ENCODE measurements at places on chromosomes 3 and 15.

GRCh38 chr3:13053420-13053819, 19.8 kb downstream of the IQSEC1 start:
- DNase-seq: no peak

- no peak for DNase-seq
Observed at GRCh38 chr15:48031466-48031865, 89.3 kb upstream of the SLC24A5 start.

DNA sequence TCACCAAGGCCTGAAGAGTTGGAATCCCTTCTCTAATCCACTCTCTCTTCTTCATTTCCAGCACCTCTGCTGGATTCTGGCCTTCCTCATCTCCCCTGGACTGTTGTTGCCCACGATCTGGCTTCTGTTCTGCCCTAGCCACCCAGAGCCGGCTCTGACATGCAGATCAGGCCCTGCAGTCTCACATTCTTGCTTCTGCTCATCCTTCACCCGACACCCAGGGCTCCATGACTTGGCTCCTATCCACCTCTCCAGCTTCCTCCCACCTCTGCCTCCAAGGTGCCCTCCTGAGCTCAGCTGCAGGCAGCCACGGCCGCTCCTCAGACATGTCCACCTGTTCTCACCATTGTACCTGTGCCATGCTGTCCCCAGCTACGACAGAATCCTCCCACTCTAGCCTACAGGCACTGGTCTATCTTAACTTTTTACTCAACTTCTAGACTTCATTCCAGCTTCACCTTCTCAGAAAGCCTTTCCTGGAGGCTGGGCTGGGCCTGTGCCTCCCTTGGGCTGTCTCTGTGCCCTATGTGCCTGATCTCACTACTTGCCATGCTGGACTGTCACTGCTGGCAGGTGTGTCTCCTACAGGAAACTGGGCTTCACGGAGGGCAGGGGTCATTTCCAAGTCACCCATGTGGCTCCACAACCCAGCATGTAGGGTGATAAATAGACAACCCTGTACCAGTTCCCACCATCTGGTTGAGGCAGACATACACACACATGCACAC, 16.0 kb upstream of the TBC1D21 start:
- DNase-seq: no peak

- peak; percentile 37 for DNase-seq
Observed at GRCh38 chr3:129119365-129120100, 2.1 kb downstream of the RAB43 start.

DNA sequence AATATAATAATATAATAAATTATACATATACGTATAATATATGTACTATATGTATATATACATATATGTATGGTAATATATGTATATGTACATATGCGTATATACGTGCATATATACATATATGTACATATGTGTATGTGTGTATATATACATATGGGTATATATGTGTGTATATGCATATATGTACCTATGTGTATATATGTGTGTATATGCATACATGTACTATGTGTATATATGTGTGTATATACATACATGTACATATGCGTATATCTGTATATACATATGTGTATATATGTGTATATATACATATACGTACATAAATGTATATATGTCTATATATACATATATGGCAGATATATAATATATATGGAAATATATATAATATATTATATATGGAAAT, 74.8 kb upstream of the ST3GAL6 start:
- no peak for DNase-seq

DNA sequence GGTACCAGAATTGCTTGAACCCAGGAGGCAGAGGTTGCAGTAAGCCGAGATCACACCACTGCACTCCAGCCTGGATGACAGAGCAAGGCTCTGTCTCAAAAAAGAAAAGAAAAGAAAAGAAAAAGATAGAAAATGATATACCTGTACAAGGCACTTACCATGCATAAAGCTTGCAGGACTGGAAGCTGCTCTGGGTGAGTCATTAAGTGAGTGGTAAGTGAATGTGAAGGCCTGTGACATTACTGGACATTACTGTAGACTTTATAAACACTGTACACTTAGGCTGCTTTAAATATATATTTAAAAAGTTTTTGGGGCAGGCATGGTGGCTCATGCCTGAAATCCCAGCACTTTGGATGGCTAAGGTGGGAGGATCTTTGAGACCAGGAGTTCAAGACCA, 99.2 kb downstream of the SLMAP start:
- no peak for DNase-seq

GRCh38 chr3:89042236-89042835, 65.1 kb upstream of the EPHA3 start:
- no peak for DNase-seq

GRCh38 chr15:62254137-62254934, 89.3 kb upstream of the C2CD4B start:
- DNase-seq: peak; percentile 80

- DNase-seq: no peak
Observed at GRCh38 chr15:81097116-81097889, 36.8 kb upstream of the CFAP161 start.

All from dermis microvascular lymphatic vessel endothelial cell (primary cell).